DMS153 (cell line): ENCODE measurements at places on chromosomes 7 and 10.

GRCh38 chr7:71972534-71972933, 439.6 kb downstream of the CALN1 start:
- DNase-seq, result no peak

- no peak for DNase-seq
Observed at GRCh38 chr10:109875828-109876821, 47.2 kb downstream of the XPNPEP1 start.

GRCh38 chr10:24652381-24652957, 71.2 kb downstream of the ARHGAP21 start:
- no peak for DNase-seq

- no peak for DNase-seq
Observed at GRCh38 chr7:10596827-10597226, 376.8 kb upstream of the PHF14 start.

DNA sequence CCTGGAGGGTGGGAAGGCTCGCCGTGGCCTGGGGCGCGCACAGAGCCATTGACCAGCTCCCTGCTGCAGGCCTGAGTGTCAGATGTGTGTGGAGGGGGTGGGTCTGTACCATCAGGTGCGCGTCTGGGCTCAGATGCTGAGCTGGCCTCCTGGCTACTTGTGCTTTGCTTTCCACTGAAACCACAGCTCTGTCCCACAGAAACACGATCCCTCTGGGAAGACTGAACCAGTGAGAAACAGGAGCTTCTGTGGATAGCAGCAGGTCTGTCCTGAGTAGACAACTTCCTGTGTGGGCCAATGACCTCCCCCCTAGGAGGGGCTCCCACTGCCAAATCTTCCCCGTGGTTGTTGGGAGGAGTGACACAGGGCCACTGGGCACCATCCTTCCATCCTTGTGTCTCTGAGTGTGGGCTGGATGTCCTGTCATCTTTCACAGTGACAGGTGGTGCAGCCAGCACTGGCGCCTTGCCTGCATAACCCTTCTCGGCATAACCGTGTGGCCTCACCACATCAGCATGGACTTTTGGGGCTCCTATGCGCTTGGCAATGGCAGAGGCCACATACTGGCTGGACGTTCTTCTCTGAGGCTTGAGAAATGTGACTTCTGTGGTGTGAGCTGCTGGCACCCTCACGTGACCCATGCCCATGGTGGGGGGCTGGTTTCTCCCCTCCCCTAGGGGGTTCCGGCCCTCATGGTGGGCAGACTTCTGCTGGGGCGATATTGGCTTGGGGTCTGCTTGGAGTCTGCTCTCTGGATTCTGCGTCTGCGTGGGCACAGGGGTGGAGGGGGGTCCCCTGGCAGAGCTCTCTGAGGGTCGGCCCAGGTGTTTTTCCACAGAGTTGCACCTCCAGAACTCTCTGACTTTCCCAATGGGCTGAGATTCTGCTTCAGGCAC, 245.5 kb upstream of the GRB10 start:
- no peak for DNase-seq

- DNase-seq, result no peak
Observed at GRCh38 chr10:104273899-104274575, 5.1 kb downstream of the GSTO2 start.

DNA sequence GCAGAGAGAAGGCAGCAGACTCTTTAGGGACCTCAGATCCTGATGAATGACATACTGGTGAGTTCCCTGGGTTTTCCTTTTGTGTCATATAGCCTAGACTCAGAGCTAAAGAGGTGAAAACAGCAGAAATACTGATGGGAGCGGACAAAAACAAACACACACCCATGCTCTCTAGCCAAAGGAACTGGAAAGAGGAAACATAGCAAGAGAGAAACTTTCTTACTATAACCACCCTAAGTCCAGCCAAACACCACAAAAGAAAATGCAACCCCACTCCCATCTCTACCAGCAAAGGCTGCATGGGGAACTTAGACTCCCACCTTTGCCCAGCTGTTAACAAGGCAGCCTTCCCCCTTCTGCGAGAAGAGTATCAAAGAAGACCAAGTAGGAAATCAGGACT, 16.3 kb downstream of the GSAP start:
- DNase-seq, result no peak

DNA sequence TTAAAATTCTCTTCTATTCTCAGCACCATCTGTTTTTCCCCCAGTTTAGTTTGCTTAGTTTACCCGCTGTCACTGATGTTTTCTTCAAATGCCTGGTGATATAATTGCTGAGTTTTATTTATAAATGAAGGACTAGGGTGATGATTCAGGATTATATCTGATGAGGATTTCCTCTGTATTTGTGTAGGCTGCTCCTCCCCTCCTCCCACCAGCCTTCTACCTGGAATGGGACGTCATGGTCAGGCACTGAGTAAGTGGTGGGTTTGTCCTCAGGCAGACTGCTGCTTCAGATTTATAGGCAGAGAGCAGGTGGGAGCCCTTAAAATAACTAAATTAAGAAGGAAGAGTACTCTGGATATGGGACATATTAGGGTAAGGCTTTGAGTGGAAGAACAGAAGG, 35.8 kb downstream of the PALS2 start:
- DNase-seq, result no peak

DNA sequence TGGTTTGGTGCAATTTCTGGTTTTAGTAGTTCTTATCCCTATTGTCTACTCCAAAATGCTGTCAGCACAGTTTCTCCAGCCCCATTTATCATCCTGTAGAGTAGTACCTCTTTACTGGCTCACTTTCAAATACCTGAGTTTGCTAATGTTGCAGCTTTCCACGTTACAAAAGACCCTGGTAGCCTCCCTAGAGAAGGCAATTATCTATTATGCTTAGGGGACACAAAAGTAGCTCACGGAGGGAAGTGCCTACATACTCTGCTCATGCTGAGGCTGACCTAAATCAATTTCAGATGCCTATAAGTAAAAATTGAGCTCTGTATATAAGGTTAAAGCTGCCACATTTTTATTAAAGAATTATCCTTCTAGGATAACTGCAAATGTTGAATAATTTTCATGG, 603.6 kb downstream of the CNTNAP2 start:
- peak; percentile 22 for DNase-seq

- DNase-seq, result no peak
Observed at GRCh38 chr10:69988094-69988493, 64.6 kb upstream of the MACROH2A2 start.

GRCh38 chr7:46969303-46970130, 612.4 kb downstream of the TNS3 start:
- DNase-seq, result no peak

DNA sequence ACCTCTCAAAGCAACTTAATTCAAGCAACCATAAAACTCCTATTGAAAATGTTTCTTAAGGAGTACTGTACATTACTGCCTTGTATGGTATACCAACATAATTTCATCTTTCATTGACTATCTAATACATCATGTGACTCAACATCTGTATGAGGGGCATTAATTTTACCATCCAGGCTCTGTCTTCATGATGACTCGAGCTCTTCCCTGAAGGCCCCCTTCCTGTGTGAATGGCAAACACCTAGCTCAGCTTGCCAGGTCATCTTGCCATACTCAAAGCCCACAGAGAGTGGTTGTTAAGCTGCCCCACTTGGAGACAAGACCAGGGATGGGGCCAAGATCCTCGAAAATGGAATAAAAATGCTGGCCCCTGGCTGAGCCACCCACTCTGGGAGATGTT, 82.4 kb downstream of the SGMS1 start:
- DNase-seq, result no peak

DNA sequence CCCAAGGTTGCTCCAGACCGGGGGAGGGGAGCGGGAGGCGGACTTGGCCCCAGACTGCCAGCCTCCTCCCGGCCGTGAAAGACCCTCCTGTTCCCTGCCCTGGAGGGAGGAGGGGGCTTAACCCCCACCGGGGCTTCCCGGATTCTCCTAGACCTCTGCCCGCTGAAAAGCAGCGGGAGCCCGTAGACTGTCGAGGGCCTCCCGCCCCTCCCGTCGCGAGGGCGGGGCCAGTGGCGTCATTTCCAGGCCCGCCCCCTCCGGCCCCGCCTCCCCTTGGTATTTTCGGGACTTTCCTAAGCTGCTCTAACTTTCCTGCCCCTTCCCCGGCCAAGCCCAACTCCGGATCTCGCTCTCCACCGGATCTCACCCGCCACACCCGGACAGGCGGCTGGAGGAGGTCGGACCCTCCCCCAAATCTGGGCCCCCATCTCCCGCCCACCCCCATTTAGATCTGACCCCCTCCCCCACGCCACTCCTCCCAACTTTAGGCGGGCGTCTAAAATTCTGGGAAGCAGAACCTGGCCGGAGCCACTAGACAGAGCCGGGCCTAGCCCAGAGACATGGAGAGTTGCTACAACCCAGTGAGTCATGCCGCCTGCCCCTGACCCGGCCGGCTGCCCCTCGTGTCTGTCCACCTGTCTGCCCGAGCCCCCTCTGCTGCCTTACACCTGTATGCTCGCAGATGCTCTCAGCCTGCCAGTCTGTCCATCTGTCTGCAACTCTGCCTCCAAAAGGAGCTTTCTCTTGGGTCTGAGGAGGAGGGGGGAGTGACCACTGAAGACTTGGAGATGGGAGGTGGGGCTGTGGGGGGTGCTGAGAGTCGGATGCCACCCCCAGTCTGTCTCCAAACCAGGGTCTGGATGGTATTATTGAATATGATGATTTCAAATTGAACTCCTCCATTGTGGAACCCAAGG, at the start of gene NFKB2:
TSS of gene NFKB2 (plus strand) at position 306 of the 917 bp plus-strand sequence. CDS start at position 561, 255 bp downstream.
- peak; percentile 7 for DNase-seq

GRCh38 chr10:113704637-113705343, 25.1 kb downstream of the CASP7 start:
- DNase-seq, result peak; percentile 11

DNA sequence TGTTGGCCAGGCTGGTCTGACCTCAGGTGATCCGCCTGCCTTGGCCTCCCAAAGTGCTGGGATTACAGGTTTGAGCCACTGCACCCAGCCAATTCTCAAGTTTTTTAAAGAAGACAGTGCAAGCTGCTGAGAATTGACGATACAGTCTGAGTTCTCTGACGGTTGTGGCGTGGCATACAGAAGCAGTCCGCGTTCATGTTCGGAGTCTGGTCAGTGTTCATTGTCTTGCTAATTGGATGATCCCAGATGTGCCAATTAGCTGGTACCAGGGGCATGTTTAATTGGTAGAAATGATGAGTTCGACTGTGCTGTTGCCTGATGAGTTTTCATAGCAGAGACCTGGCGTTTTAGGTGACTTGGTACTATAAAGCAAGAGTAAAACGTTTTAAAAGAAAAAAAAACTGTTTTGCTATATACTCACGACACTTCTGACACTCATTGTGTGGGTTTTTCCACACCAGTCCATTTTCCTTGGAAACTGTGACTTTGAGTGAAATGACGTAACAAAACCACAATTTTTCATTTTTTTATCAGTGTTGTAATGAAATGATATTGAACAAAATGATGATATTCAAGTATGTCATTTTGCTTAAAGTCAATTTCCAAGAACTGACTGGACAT, 32.3 kb downstream of the CAMK1D start:
- DNase-seq, result no peak

GRCh38 chr7:81248420-81248819, 329.6 kb upstream of the SEMA3C start:
- DNase-seq, result no peak

DNA sequence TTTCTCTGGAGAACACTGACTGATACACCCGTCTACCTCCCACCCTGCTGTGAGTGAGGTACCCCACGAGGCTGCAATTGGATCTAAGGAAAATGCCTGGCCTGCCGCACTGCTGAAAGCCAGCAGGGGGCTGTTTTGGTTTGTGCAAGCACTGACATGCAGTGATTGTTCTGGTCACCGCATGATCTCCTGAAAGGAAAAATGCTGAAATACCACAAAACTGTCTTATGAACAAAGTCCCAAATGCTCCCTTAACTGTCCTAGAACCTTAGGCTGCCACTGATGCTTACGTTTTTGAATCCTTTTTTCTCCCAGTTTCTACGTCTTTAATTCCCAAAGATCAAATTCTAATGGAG, 132.7 kb downstream of the JCAD start:
- DNase-seq, result no peak

GRCh38 chr10:71748671-71749191, 24.6 kb downstream of the VSIR start:
- no peak for DNase-seq

DNA sequence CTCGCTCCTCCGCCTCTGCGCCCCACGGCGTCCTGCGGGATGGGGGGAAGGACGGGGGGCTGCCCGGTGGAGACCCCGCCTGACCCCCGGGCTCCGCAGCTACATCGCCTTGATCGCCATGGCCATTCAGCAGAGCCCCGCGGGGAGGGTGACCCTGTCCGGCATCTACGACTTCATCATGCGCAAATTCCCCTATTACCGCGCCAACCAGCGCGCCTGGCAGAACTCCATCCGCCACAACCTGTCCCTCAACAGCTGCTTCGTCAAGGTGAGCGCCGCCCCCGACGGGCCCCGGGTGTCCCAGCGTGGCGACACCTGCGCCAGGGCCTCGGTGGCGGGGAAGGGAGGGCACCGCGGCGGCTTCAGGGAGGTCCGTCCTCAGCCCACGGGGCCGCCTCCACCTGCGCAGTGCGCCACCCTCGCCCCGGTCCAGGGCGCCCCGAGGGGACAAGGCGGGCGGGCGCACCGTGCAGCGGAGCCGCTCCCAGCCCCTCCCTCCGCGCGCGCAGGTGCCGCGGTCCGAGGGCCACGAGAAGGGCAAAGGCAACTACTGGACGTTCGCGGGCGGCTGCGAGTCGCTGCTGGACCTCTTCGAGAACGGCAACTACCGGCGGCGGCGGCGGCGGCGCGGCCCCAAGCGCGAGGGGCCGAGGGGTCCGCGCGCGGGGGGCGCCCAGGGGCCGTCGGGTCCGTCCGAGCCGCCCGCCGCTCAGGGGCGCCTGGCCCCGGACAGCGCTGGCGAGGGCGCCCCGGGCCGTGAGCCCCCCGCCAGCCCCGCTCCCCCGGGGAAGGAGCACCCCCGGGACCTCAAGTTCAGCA, 793 bp downstream of the FOXL3 start:
- DNase-seq, result no peak

- DNase-seq, result no peak
Observed at GRCh38 chr10:31075434-31075833, 43.8 kb upstream of the ZNF438 start.

GRCh38 chr7:75743455-75743859, 4.7 kb upstream of the HIP1 start:
- DNase-seq, result no peak

- no peak for DNase-seq
Observed at GRCh38 chr7:71193099-71193810, 61.3 kb downstream of the GALNT17 start.

DNA sequence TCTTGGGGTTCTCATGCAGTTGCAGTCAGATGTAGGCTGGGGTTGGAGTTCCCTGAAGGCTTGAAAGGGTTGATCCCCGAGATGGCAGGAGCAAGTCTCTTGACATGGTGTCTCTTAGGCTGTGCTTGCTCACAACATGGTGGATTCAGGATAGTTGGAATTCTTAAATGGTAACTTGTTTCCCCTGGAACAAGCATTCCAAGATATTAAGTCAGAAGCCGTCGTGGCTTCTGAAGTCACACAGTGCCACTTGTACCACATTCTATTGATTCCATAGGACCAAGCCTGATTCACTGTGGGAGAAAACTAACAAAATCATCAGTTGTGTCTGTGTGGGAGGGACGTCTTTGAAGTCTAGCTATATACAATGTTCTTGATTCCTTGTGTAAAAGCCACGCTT, 3.5 kb upstream of the SLC35B4 start:
- DNase-seq, result no peak

- DNase-seq, result no peak
Observed at GRCh38 chr10:21010615-21011014, 113.5 kb upstream of the NEBL start.

GRCh38 chr7:149773446-149774236, at the start of gene ZNF467:
TSS of gene ZNF467 (minus strand) at chr7:149773588. CDS start at chr7:149771032, 2,556 bp downstream.
- DNase-seq, result no peak
